ENCODE measurements at places on chromosomes 6 and 20.
A peak's percentile ranks its signal among the peaks of the same experiment; 100 is the strongest.

DNA sequence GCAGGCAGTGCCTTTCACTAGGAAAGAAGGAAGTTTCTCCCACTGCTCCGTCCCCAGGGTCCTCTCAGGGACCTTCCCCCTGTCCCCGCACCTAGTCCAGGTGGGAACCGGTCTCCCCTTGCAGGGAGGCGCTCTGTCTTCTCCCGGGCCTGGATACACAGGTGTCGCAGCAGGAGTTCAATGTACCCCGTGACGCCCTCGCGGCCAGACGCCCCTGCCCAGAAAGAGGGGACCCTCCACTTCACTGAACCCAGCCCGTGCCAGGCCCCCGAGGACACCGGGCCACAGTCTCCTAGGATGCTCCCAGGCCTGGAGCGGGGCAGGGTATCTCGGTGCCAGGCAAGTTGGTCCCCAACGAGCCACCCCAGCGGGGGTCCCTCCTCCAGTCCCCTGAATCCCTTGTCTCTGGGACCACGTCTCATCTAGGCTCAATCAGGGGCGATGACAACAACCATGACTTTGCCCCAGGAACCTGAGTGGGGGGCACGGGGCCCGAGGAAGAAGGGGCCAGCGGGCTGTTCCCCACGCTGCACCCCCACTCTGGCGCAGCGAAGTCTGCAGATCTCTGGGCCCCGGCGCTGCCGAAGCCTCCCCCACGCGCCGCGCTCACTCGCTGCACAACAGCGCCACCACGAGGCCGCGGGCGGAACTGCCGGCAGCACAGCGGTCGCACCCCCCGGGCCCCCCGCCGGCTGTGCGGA, 103.0 kb downstream of the EDN3 start:
- DNase-seq, result peak; percentile 79

GRCh38 chr6:143964674-143965081, 43.4 kb downstream of the PLAGL1 start:
- DNase-seq, result no peak

DNA sequence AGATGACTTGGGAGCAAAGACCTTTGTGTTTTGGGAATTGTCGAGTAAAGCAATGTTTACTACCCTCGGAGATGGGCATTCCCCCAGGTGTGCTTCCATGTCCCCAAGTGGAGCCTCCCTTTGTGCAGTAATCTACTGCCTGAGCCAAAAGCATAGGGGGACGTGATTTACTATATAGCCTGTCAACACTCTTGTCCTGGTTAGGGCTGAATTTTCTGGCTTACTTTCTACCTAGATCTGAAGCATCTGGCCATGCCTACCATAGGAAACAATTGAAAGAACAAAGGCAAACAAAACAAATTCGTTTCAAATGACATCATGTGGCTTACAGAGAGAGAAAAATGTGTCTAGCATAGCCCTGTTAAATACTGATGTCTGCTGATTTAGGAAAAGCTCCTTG, 350.6 kb downstream of the SAMD5 start:
- no peak for DNase-seq

DNA sequence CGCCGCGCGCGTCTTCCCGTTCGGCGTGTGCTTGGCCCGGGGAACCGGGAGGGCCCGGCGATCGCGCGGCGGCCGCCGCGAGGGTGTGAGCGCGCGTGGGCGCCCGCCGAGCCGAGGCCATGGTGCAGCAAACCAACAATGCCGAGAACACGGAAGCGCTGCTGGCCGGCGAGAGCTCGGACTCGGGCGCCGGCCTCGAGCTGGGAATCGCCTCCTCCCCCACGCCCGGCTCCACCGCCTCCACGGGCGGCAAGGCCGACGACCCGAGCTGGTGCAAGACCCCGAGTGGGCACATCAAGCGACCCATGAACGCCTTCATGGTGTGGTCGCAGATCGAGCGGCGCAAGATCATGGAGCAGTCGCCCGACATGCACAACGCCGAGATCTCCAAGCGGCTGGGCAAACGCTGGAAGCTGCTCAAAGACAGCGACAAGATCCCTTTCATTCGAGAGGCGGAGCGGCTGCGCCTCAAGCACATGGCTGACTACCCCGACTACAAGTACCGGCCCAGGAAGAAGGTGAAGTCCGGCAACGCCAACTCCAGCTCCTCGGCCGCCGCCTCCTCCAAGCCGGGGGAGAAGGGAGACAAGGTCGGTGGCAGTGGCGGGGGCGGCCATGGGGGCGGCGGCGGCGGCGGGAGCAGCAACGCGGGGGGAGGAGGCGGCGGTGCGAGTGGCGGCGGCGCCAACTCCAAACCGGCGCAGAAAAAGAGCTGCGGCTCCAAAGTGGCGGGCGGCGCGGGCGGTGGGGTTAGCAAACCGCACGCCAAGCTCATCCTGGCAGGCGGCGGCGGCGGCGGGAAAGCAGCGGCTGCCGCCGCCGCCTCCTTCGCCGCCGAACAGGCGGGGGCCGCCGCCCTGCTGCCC, 1.1 kb downstream of the SOX4 start:
- DNase-seq, result peak; percentile 27

DNA sequence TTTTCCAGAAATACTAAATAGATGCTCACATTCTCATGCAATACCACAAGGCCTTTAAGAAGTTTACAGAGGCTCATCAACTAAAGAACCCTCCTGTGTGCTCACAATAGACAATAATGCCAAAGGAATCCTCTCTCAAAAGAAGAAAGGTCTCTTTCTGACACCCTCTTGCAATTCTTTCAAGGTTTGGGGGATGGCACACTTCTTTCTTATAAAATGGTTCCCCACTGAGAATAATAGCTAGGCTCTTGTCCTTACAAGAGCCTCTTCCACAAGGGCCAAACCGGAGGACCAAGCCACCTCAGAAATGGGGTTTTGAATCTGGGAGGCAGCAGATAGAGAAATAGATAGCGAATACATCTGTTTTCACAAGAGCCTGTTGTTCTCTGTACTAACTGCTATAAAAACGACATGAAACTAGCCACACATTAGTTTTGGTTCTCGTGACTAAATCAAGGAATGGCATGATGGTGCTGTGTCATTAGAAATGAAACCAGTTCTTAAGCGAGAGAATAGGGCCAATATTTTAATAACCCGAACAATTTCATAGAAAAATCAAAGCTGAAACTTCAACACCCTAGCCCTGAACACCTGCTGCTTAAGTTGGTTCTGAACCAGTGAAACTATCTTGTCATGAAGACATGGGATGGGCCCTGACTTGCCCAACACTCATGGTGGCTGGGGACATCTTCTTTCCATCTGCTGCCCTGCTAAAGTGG, 81.1 kb downstream of the PRDM1 start:
- no peak for DNase-seq

- DNase-seq, result no peak
These were observed 63.2 kb downstream of the SLC24A3 start for GRCh38 chr20:19275630-19276071.

DNA sequence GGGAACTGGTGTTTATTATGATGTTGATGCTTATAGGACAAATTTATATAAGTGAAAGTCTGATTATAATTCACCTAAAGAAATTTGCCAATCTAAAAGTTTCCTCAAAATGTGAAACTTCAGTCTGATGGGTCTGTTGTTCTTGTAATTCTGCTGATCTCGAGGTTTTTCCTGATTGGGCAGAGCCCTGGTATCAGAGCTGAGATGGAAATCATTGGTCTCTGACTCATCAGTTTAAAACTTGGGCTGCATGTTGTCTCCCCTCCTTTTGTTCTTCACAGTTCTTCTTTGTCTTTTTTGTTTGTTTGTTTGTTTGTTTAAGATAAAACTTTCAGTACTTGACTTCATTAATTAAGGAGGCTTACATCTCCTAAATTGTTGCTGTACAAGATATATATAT, 5.9 kb downstream of the SMAP1 start:
- DNase-seq, result no peak

GRCh38 chr6:33118525-33119123, 42.8 kb downstream of the HLA-DPB1 start:
- DNase-seq, result no peak

- DNase-seq, result no peak
These were observed 30.5 kb downstream of the SPDEF start for GRCh38 chr6:34525431-34526175.

DNA sequence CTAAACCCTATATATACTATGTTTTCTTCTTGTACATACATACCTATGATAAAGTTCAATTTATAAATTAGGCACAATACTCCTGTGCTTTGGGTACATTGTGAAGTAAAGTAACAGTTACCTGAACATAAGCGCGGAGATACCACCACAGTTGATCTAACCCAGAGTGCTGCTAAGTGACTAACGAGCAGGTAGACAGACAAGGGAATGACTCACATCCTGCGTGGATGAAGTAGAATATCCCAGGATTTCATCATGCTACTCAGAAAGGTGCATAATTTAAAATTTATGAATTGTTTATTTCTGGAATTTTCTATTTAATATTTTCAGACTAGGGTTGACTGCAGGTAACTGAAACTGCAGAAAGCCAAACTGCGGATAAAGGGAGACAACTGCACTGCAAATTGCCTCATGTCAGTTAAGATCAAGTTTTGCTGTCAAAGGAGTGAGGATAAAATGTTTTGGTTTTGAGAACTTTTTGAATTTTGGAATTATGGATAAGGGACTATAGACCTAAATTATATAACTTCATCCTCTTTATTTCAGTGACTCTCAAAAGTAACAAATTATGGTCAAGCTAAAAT, 14.4 kb downstream of the MKKS start:
- DNase-seq, result no peak

DNA sequence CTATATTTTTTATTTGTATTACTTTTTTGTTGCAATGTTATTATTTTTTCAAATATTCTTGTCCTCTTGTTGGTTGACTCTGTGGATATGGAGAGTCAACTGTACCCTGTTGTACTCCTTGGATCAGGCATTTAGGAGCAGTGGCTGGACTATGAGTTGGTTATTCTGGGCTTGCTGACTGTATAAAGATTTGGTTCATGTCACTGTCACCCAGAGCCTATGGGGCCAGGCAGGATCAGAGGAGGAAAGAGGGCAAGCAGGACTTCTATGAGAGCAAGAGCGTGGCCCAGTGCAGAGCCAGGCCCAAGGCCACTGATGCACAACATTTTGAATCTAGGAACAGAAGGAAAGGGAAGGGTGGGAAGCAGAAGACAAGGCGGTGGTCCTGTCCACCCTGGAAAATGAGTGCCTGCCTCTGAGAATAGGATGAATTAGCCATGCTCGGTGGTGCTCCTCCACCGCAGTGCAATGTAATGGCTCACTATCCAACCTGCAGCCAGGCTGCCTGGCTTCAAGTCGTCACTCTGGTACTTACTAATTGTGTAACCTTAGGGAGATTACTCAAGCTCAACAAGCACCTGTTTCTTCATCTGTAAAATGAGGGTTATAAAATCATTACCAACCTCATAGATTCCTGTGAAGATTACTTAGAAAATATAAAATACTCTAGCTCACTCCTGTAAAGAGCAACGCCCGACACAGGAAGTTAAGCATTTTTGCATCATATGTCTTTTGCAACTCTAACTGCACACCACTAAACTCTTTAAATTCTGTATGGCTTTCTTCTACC, 192.1 kb downstream of the KCNQ5 start:
- no peak for DNase-seq

- DNase-seq, result no peak
These were observed 112.5 kb downstream of the SNX5 start for GRCh38 chr20:17856024-17856564.

DNA sequence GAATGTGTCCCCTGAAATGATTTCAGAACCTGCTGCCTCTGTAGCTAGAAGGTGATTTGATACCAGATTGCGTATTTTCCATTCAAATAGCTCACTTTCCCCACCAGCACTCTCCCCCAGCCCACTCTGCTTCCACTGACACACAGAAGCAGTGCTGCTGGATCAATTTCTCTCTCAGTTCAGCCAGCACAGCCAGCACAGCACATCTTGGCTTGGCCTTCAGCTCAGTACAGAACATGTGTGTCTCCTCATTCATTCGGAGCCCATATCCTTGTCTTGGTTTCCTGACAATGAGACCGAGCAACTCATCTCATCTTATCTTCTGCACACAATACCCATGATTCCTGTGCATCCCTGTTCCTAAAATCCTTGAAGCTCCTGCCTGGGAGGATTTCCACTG, 33.8 kb upstream of the CD83 start:
- DNase-seq, result no peak

DNA sequence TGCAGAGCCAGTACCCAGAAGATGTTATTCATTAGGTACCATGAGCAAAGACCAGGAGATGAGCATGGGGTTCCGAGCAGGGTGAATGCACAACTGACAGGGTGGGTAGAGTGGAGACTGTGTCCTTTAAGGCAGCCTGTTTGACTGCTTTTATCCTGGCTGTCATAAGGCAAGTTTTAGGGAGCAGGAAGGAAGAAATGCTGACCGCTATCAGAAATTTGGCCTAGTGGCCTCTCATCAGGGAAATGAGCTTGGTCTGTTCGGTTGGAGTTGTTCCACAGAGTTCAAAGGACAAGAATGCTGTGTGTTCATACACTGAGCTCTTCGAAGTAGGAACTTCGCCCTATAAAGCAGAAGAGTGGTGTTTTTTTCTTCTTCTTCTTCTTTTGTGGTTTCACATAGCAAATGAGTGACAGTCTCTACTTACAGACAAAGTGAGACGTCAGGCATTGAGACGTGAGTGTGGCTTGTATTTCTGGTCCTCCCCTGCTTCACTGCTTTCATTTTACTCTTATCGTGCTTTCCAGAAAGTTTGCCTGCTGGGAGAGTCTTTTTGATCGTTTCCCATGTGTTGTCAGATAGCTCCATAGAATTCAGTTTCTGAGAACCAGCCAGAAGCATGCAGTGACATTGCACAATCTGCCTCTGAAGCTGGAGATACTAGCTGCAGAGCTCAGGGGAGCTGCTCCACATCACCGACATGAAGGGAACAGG, at the start of gene CASS4:
Gene CASS4, plus strand, starts transcription at position 502 of the 714 bp plus-strand sequence. Its CDS starts 199 bp downstream, at position 701.
- peak; percentile 6 for DNase-seq

GRCh38 chr6:444653-445275, 53.2 kb downstream of the IRF4 start:
- peak; percentile 10 for DNase-seq

DNA sequence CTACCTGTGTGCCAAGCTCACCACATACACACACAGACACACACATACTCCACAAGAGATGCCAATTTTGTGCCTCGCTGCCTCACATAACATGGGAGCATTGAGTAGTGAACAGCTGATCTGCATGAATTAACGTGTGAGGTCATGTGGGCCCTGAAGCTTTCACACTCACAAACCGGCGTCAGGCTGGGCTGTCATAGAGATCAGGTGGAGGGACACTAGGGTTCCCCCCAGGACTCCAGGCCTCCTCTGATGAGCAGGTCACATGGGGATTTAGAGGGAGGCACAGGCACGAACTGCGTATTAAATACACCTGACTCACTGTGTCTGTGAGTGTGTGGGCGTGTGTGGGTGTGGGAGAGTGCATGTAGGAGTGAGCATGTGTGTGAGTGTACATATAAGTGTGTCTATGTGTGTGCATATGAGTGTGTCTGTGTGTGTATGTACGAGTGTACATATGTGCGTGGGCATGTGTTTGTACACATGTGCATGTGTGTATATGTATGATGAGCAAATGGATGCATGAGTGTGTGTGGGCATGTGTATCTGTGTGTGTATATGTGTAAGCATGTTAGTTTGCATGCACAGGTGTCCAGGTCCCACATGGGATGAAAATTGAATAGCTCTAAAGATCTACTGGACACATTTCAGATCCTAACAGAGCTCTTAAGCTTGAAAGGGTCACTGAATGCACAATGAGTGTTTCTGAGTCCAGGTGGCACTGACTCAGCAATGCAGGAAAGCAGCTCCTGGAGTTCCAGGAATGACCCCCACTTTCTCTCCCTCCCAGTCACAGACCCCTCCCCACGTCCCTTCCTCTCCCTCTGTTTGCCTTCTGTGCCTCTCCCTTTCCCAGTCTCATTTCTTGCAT, 336.6 kb downstream of the PREX1 start:
- DNase-seq, result no peak

- DNase-seq, result no peak
These were observed 563.3 kb upstream of the ADGRB3 start for GRCh38 chr6:68071740-68072139.

GRCh38 chr6:98590136-98590681, 244.2 kb upstream of the POU3F2 start:
- no peak for DNase-seq

GRCh38 chr6:16670183-16670582, 91.1 kb downstream of the ATXN1 start:
- no peak for DNase-seq
